OCI-LY7 (cell line): ENCODE measurements at places on chromosomes 6 and 20. TPM values are rescaled to one million over a fixed set of nuclear protein-coding genes. Genes with fewer than 3 reads are reported as not detected.
A peak's percentile ranks its signal among the peaks of the same experiment; 100 is the strongest.

DNA sequence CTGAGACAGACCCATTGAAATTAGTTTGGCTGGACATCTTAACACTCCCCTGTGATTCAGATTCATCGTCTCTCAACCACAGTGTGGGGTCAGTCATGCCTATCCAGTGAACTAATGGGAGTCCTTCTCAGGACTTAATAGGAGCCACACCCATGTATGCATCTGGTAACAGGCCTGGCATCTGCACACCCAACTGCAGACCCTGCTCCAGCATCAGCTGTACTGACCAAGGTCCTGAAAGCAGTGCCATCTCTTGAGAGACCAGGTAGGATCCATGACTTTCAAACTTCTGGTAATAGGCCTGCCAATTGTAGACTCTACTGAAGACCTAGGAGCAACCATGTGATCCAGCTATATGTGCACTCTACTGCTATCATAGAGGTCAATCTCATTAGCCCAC lies 363.6 kb upstream of the POU3F2 start:
- DNase-seq: no peak

GRCh38 chr20:53186635-53187034 lies 214.5 kb downstream of the TSHZ2 start:
- no peak for DNase-seq

DNA sequence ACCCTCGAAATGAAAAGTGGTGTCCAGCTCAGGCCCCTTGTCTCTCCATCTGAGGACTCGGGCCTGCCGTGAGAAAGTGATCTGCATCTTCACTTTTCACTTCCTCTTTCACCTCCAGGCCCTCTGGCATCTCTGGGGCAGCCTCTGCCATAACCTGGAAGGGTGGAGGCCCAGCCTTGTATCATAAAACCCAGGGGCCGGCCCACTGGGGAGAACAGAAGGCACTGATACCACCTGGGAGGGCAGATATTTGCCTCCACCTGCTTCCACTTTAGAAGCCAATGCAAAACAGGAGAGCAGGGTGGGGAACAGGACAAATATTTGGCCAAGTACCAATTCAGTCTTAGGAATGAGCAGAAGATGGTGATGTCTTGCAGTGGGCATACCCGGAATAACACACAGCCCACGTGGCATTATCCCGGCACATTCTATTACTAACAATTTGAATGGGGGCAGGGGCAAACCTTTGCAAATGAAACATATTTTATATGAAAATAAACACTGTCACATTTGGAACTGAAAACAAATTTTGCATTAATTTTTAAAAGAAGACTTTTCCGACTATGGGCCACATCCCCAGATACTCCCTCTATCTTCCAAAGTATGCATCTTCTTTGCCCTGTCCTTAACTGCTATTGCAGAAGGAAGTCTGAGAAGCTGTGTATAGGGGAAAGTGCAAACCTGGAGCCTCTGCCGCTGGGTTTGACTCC lies 69.2 kb upstream of the TBC1D7 start:
- DNase-seq: peak; percentile 80

DNA sequence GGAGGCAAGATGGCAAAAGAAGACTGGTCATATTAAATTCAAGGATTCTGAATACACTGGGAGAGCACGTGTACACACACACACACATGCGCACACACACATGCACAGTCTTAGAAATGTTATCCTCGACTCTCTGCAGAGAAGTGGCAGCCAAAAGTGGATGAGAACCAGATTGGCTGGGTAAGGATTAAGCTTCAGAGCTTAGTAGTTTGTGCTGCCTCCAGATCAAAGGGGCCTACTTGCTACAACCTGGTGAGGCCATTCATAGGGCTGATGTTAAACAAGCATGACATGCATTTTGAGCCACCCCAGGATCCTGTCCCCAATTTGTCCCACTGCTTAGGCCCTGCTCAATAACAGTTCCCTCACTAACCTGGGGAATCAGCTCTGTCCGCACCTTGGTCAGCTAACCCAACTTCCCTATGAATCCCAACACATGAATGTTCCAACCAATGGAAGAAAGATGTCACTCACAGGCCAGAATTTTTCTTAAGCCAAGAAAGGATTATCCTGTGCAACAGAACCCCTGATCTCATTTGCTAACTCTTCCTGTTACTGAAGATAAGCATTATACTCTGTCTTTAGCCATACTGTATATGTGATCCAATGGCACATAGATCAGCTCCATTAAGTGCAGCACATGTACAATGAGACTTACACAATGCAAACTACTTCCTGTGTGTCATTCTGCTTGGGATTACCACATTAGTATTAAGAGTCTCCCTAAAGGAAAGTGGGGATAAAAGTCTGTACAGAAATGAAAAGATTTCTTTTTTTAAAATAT lies 31.0 kb downstream of the TOMM6 start:
- no peak for DNase-seq

- no peak for DNase-seq
These were observed 694.9 kb upstream of the ID4 start for GRCh38 chr6:19142275-19142674.

DNA sequence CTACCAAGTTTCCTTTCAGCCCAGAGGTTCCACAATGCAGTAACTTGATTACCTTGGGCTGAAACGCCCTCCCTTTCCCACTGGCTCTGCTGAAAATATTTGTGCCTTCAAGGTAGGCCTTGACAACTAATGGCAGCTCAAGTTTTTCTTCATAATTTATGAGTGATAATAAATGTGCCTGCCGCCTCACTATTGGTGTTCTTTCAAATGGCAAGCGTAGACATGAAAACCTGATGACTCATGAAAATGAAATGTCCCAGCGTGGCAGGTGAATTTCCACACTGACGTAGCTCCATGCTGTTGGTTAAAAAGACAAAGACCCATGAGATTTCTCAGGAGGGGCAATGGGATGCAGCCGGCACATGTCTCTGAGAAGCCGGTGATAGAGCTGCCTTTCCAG lies 107.2 kb upstream of the GGTLC1 start:
- DNase-seq: no peak

- no peak for DNase-seq
These were observed 1.1 kb downstream of the CENPB start for GRCh38 chr20:3785240-3786125.

- no peak for DNase-seq
These were observed 178.4 kb downstream of the DLL1 start for GRCh38 chr6:170112583-170112860.

- DNase-seq: no peak
These were observed 4.0 kb downstream of the HSPA1B start for GRCh38 chr6:31831350-31832215.

DNA sequence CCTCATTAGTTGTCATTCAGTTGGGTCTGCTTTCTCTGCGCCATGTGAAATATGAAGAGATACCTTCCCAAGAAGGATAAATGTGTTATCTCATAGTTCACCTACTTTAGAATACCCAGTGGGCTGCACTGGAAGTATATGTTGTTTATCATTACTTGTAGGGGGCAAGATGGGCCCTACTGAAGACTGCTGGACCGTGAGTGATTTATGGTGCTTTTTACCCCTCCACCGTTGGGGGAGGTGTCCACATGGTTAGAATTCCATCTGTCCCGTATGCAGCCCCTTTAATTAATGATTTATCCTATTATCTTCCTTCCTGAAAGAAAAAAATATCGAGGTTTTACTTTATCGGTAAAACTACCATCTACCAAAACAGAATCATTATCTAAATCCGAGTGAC lies 97.0 kb downstream of the TSHZ2 start:
- no peak for DNase-seq

- no peak for DNase-seq
These were observed 29.2 kb upstream of the SSR1 start for GRCh38 chr6:7341989-7342742.

GRCh38 chr6:154537511-154538325 lies 27.2 kb upstream of the CNKSR3 start:
- no peak for DNase-seq

DNA sequence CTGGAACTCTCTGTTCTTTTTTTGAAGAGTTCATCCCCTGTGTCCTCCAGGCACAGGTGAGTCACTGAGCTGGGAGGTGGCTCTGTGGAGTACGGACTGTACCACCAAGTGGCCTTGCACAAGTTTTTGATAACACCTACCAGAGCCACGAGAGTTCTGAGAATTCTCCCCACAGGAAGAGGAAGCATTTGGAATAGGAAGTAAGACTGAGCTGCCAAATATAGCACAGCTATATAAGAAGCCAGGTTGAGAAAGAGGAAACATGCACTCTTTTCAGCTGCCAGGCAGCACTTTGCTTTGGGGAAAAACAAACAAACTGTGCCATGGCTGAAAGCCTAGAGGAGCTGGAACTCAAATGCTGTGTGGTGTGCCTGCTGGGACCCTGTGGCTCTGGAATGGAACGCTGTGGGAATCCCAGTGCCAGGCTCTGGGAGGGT lies 70.8 kb upstream of the RIPOR2 start:
- peak; percentile 62 for DNase-seq

The IMPG1 gene
- not detected in 2 replicates for total RNA-seq

The SPINT3 gene
- not detected in 2 replicates for total RNA-seq

The BEND6 gene
- 1.5 and 2.9 TPM in 2 replicates for total RNA-seq

The TBXT gene
- total RNA-seq: 4.2 and 5.3 TPM in 2 replicates

The CAGE1 gene
- 0.27 and 0.55 TPM in 2 replicates for total RNA-seq

The TFAP2D gene
- not detected in 2 replicates for total RNA-seq

The SLA2 gene
- total RNA-seq: 4.1 and 5.0 TPM in 2 replicates

The FABP7 gene
- total RNA-seq: not detected in 2 replicates

The KCNG1 gene
- not detected in 2 replicates for total RNA-seq
